NCI-H1436 (cell line): ENCODE measurements at places on chromosomes 1 and 21.

DNA sequence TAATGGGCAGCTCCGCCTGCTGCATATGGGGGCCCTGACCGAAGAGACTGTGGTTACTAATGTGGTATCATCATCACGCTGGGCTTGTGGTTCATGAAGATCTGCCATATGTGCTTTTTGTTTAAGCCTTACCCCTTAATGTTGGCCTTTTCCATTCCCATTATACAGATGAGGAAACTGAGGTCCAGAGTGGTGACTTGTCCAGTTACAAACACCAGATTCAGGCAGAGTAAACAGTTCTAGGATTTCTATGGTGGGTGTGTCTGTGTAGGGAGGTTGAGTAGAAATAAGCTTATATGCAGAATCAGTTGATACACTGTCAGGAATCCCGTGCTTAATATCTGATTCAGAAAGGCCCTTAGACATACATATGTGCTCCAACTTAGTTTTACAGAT lies 691 bp downstream of the UTP11 start:
- no peak for DNase-seq

DNA sequence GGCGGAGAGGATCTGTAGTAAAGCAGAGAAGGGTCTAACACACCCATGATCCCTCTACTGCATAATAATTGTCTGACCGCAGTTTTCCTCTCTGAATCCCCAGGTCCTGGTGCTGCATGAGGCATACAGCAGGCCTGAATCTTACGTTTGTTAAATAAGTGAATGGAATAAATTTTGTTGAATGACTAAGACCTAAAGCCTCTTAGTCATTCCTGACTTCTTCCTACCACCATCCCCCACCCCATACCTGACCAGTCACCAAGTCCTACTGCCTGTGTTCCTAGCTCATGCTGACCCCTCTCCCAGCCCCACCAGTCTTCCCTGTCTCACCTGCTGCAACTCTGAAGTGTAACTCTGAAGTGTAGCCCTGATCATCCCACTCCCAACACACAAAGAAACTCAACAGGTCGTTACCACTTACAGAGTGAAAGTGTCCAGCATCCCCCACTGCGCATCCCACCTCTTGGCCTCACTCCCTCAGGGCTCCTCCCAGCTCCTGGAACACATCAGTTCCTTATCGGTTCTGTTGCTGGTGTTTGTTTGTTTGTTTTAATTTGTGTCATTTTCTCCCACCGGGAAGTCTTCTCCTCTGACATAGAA lies 9.7 kb downstream of the GJA5 start:
- DNase-seq: no peak

- DNase-seq: no peak
These were observed 63.9 kb upstream of the C1orf105 start for GRCh38 chr1:172356620-172357019.

GRCh38 chr21:28454564-28455252 lies 538.0 kb downstream of the LTN1 start:
- no peak for DNase-seq

DNA sequence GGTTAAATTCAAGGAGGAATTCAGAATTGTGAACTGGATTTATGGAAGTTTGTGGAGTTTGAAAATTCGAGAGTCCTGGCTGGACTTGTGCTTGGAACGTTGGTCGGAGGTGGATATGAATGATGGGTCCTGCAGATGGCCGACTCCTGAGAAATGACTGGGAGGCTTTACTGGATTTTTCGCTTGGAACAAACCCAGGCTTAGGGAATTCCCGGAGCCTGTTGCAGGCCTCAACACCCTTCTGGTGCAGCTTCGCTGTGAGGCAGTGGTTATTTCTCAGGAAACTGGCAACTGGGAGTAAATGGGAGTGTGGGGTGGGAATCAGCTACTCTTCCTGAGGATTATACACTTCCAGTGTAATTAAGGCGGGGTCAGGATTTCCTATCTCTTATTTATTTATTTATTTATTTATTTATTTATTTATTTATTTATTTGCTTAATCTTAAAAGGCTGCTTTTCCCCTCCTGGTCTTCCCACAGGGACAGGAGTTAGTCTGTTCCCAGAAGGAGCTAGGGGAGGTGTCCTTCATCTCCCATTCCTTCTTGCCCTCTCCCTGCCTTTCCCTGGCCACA lies 21.1 kb downstream of the MAPKAPK2 start:
- no peak for DNase-seq

GRCh38 chr21:27425574-27425973 lies 458.7 kb upstream of the ADAMTS5 start:
- no peak for DNase-seq

GRCh38 chr1:36217670-36218069 lies 6.6 kb upstream of the THRAP3 start:
- DNase-seq: no peak

- DNase-seq: no peak
These were observed 53.0 kb downstream of the CRB1 start for GRCh38 chr1:197320991-197321531.

GRCh38 chr21:36654324-36654723 lies 44.6 kb upstream of the SIM2 start:
- no peak for DNase-seq

GRCh38 chr1:224116131-224116530 lies 2.2 kb downstream of the FBXO28 start:
- peak; percentile 73 for DNase-seq

- DNase-seq: no peak
These were observed 10.1 kb upstream of the CNN3 start for GRCh38 chr1:94936861-94937620.

- DNase-seq: peak; percentile 99
These were observed 401 bp upstream of the TMEM52 start for GRCh38 chr1:1919304-1920056.

- no peak for DNase-seq
These were observed 169.5 kb upstream of the USP24 start for GRCh38 chr1:55384637-55385036.

GRCh38 chr1:38962560-38962959 lies 20.9 kb upstream of the RHBDL2 start:
- DNase-seq: no peak

DNA sequence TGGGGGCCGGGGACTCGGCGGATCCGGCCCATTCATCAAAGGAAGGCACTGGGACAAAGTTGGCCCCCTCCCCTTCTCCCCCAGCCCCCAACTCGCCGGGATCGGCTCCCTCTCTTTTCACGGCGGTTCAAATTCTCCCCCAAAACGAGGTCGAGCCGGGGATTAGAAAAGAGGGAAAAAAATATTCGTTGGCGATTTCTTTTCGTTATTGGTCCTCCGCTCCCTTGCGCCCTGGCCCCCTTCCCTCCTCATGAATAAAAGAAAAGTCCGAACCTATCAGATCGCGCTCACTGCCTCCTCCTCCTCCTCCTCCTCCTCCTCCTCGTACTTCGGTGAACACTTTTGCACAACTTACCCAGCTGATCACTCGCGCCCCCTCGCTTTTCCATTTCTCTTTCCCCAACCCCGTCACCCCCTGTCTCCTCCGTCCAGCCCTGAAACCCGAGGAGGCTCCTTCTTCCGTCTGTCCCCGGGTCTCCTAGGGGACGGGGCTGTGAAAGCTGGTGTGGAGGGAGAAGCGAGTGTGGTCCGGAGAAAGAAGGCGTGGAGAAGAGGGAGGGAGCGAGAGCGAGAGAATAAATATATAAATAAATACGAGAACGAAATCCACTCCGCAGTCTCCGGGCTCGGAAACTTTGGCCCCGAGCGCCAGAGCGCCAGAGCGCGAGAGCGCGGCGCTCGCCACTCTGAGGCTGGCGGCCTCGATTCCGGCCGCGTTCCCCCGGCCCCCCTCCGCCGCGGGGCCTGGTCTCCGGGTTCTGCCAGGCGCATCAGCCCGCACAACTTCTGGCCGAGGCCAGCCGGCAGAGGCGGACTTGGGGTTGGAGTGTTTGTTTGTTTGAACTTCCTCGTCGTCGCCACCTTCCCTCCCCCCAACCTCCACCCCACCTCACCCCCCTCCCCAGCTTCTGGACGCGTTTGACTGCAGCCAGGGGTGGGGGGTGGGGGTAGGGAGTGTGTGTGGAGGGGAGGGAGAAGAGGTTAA lies at the start of gene PAX7:
Gene PAX7, plus strand, starts transcription at position 336 of the 985 bp plus-strand sequence. CDS start 758 bp downstream, outside the sequence.
- no peak for DNase-seq

DNA sequence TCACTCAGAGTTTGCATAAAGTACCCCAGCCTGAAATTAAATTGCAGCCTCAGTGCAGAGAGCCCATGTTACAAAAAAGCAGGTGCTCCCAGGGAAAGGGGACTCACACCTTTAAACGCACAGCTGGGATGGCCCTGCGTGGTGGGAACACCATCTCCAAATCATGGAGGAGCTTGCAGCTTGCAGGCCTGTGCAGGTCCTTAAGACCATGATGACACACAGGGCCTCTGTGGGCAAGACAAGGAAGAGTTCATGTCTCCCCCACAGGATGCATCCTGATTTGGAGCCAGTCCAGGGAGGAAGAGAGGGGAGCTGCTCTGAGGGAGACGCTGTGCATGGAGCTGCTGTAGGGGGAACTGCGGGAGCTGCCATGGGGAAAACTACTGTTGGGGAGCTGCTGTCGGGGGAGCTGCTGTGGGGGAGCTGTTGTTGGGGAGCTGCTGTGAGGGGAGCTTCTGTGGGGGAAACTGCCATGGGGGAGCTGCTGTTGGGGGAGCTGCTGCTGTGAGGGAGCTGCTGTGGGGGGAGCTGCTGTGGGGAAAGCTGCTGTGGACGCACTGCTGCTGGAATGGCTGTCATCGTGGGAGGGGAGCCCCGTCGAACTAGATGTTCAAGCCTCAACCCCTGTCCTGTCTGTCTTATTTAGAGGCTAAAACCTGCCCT lies 113.9 kb downstream of the MATN1 start:
- no peak for DNase-seq

GRCh38 chr1:59143133-59143487 lies 153.8 kb upstream of the FGGY start:
- DNase-seq: no peak
